ENCODE measurements at places on chromosomes 2 and 18. TPM values are rescaled to one million over a fixed set of nuclear protein-coding genes. Genes with fewer than 3 reads are reported as not detected.

Gene FAHD2B
- total RNA-seq = 21.5 TPM

Gene AMER3
- total RNA-seq = not detected

Gene CXCR1
- not detected for total RNA-seq

Gene SLC4A5
- total RNA-seq = 1.8 TPM

Gene SERPINB11
- not detected for total RNA-seq

GRCh38 chr2:163800951-163801381 is 65.2 kb upstream of the FIGN start:
- H3K4me3 ChIP-seq = no peak overlapping the region
- H3K27me3 ChIP-seq = no peaks in the 10 kb centered on the region
- DNase-seq = no peak
- H3K27ac ChIP-seq = no peak overlapping the region
- no peaks in the 10 kb centered on the region for H3K36me3 ChIP-seq

- no peak overlapping the region for H3K4me3 ChIP-seq
- DNase-seq = no peak
- no peaks in the 10 kb centered on the region for H3K27me3 ChIP-seq
Observed at GRCh38 chr2:54038835-54039234, 68.0 kb upstream of the PSME4 start.

DNA sequence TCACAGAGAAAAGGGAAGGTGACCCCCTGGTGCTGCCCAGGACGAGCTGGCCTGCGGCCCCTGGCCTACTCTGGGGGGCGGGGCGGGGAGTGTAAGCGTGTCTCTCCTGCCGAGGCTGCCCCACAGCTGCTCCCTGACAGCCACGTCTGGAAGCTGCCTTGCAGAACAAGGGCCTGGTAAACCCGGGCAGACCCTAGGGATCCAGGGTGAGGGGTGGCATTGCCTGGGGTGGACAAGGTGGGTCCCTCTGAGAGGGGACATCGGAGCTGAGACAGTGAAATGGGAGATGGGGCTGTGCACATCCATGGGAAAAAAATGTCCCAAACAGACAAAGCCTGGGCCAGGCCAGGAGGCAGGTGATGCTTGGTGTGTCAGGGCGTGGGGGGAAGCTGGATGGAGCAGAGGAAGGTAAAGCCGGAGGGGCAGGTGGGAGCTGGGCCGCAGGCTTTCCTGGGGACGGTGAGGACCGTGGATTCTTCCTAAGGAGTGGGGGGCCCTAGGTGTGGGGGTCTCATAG is 66.0 kb upstream of the HDAC4 start:
- no peak overlapping the region for H3K27ac ChIP-seq
- no peaks in the 10 kb centered on the region for H3K36me3 ChIP-seq
- H3K4me1 ChIP-seq = no peaks in the 10 kb centered on the region
- H3K27me3 ChIP-seq = no peaks in the 10 kb centered on the region

DNA sequence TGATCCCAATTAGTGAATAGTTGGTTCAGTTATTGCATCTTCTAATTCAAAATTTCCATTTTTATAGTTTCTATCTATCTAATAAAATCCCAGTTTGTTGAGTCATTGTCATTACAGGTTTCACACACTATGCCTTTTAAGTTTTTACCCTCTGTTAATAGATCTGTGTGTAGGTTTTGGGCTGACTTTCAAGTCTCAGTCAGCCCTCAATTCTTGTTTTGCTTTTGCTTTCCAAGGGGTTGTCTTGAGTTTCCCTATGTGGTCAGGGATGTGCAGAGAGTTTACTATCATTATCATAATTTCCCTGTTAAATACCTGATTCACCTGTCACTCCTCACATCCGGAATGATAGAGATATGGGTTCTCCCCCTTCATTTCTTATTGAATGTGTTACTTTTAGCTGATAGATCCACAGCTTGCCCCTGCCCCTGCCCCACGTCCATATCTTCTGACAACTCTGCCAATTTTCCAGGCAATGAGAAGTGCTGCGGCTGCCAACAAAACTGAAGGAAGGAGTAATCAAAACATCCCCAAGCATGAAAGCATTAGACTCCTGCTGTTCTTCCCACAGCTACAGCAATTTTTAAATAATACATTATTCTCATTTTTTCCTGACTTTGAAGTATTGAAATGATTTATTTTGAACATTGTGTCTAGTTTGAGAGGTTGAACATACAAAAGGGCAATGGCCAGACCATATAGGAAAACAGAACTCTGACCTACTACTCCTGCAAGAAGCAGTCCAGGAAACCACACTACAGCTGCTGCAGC is 1064.8 kb downstream of the SUCLG1 start:
- H3K36me3 ChIP-seq = no peaks in the 10 kb centered on the region
- H3K27ac ChIP-seq = no peak overlapping the region
- no peaks in the 10 kb centered on the region for H3K4me1 ChIP-seq
- no peaks in the 10 kb centered on the region for H3K27me3 ChIP-seq
- H3K4me3 ChIP-seq = no peak overlapping the region
- DNase-seq = no peak

GRCh38 chr18:26005950-26006349 is 84.5 kb downstream of the SS18 start:
- DNase-seq = no peak
- no peak overlapping the region for H3K4me3 ChIP-seq
- no peak overlapping the region for H3K27ac ChIP-seq
- H3K4me1 ChIP-seq = no peaks in the 10 kb centered on the region
- H3K27me3 ChIP-seq = no peaks in the 10 kb centered on the region
- H3K36me3 ChIP-seq = no peaks in the 10 kb centered on the region

DNA sequence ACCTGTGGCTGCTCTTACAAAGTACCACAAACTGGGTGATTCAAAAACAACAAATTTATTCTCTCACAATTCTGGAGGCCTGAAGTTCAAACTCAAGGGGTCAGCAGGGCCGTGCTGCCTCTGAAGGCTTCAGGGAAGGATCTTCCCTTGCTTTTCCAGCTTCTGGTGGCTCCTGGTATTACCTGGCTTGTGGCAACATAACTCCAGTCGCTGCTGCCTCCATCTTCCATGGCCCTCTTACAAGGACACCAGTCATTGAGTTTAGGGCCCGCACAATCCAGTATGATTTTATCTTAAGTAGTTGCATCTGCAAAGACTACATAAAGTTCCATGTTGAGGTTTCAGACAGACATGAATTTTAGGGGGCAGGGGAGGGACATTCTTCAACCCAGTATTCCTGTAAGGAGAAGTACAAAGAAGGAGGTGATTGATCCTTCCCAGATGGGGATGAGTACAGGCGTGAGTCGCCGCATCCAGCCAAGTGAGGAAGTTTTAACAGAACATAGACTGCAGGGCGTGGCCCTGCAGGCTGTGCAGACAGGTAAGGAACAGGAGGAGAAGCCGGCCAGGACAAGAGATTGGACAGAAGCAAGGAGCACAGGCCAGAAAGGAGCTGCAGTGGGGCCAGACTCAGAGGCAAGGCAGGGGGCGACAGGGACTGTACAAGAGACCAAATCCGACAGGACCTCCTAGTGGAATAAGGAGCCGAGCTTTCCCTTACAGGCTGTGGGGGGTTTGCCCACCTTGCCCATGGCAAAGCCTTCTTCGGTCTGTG is 44.4 kb upstream of the BZW1 start:
- no peaks in the 10 kb centered on the region for H3K4me1 ChIP-seq
- no peak overlapping the region for H3K27ac ChIP-seq
- no peak for DNase-seq
- no peaks in the 10 kb centered on the region for H3K36me3 ChIP-seq
- H3K4me3 ChIP-seq = no peak overlapping the region
- no peaks in the 10 kb centered on the region for H3K27me3 ChIP-seq

- DNase-seq = no peak
- H3K4me1 ChIP-seq = no peaks in the 10 kb centered on the region
- H3K4me3 ChIP-seq = no peak overlapping the region
- no peaks in the 10 kb centered on the region for H3K36me3 ChIP-seq
- H3K27ac ChIP-seq = no peak overlapping the region
Observed at GRCh38 chr18:44198612-44199284, 481.9 kb upstream of the SETBP1 start.

DNA sequence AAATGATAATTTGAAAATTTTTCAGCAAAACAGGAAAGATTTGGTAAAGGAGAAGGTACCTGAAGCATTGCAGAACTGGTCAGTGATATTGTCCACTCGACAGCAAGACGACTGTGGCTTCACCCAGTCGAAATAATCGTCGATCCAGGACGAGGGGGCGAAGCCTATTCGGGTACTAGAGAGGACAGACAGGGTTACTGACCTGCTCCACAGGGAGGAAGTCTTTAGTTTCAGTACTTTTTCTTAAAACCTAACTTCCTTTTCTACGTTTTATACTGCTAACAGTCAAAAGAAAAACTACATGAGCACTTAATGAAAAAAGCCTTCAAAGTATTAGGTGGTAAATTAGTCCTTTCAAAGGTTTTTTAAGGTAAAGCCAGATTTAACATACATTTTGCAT is 36.0 kb downstream of the RMC1 start:
- no peak for DNase-seq
- peaks cover 30% of the 10 kb centered on the region for H3K4me1 ChIP-seq
- peaks cover 61% of the 10 kb centered on the region for H3K36me3 ChIP-seq
- no peak overlapping the region for H3K27ac ChIP-seq

DNA sequence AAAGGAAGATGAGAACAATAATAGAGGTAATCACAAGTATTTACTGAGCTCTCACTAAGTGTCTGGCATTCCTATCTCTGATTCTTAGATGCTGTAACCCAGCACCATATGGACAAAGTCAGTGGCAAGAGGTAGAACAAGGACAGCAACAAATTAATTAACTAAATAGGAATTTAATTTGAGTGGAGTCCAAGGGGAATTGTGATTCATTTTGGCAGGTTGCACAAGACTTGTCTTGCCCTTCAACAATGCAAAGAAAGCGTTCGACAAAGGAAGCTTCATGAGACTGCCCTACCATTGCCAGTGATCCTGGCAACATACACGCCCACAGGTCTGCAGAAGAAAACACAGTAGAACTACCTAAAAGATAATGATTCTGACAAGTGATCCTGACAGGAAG is 221.6 kb downstream of the RBM43 start:
- H3K4me1 ChIP-seq = no peaks in the 10 kb centered on the region
- no peaks in the 10 kb centered on the region for H3K27me3 ChIP-seq
- H3K27ac ChIP-seq = no peak overlapping the region
- DNase-seq = no peak
- H3K4me3 ChIP-seq = no peak overlapping the region
- H3K36me3 ChIP-seq = no peaks in the 10 kb centered on the region
